ENCODE measurements at places on chromosomes 4 and X.

- no peak for DNase-seq
Measured at GRCh38 chr4:107808572-107808971, 16.2 kb upstream of the SGMS2 start.

DNA sequence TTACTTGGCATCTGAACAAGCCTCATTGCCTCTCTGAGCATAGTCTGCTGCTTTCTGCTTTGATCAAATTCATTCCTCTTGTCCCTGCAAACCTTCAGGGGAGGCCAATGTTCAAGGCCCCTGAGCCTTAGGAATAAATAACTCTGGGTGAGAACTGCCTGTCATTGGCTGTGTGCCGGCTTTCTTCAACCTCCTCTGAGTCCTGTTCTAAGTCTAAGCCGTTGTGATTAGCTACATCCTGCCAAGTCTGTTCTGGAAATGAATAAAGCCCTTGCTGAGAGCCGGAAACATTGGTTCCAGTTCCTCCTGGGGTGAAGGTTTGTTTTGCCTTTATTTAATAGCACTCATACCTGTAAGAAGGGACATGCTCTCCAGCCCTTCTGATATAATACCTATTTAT, 13.8 kb downstream of the RNF4 start:
- peak; percentile 35 for DNase-seq

GRCh38 chr4:78568640-78569305, 17.2 kb downstream of the ANXA3 start:
- no peak for DNase-seq

- DNase-seq = no peak
Measured at GRCh38 chr4:70874268-70875156, 27.7 kb upstream of the MOB1B start.

- no peak for DNase-seq
Measured at GRCh38 chr4:158397781-158398180, 123.9 kb upstream of the RXFP1 start.

DNA sequence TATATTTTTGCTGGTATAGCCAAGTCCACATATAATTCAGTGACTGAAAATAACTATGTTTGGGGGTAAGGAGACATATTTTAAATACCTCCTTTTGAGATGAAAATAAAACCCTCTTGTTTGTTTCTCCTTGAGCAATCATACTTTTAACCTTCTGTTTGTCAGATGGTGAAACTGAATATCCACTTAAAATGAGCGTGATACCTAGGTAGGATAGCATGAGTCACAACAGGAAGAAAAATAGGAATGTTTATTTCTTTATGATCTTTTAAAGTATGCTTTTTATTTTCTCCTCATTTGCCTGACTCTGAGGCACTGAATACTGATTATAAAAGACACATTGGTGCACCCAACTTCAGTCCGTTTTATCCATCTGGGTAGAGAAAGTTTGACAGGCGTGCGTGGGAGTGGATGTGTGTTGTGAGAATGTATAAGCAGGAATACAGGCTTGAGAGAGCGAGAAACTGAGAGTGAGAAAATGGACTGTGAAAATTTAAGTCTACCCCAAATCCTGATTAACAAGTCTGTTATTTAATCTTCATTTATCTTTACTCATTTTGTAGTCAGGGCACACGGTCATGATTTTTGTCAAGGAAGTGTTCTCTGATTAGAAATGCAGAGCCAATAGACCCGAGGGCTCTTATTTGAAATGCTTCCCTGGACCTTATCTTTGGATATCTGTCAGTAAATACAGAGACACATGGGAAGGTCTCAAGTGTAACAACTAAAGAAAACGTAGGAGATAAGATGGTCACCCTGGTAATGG, 62.1 kb upstream of the ANTXR2 start:
- DNase-seq = no peak

- no peak for DNase-seq
Measured at GRCh38 chr4:46441136-46441859, 51.4 kb upstream of the GABRA2 start.

GRCh38 chrX:40663078-40663740, 15.8 kb upstream of the CXorf38 start:
- no peak for DNase-seq

DNA sequence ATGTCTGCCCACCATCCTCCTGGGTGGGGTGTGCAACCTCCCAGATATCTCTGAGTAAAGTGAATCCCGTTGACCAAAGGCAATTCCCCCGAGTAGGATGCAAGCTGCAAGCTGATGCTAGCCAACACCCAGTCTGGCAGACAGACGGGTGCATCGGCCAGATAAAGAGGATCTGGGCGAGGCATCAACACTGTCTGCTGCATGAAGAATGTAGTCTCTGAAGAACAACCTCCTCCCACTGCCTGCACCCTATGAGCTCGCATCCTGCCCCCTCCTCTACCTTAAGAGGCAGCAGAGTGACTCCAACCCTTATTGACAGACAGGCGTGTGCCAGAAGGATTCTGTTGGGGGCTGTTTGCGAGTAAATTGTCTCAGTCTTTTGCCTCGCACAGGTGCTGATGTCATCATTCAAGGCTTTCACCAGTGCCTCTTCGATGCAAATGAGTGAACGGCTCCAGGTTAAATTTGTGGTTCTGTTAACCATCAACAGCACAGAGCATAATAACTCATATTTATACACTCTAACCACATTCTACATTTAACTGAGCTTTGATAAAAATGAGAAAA, 546.9 kb downstream of the BCOR start:
- DNase-seq = peak; percentile 17

DNA sequence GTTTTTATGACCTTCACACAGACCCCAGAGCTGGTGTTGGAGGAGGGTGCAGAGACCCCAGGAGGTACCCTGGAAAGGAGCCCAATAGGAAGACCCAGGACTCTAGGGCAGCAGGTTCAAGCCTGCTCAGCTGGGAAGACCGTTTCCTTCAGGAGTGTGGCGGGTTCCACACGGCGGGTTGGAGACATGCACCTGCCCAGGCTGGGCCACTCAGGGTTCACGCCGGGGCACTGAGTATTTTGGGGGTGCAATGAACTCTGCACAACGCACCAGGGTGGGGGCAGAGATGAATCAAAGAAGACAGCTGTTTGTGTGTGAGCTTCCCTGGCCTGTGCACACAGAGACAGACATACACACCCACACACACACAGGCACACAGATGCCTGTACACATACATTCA, 52.5 kb upstream of the PPP2R3B start:
- DNase-seq = no peak

- DNase-seq = no peak
Measured at GRCh38 chrX:99394456-99394855, 1015.6 kb downstream of the PCDH19 start.

DNA sequence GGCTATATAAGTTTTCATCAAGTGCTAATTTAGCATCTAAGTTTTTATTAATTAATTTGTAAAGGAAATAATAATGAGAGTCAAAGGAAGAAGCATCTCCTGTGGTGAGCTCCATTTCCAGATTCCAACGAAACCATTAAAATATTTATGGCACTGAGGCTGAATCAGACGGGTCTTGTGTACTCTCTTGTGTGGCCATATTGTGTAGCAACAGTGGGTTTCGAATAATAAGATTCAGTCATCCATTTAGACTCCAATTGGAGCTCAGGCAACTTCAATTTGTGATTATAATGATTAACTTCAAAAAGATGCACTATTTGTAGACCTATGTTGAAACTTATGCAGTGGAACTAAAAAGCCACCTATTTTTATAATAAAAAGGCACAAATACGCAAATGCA, 82.4 kb downstream of the SNCA start:
- peak; percentile 39 for DNase-seq

GRCh38 chr4:128850252-128850651, 40.8 kb downstream of the JADE1 start:
- no peak for DNase-seq

- no peak for DNase-seq
Measured at GRCh38 chr4:54074381-54074780, 10.0 kb upstream of the CHIC2 start.

Data from fibroblast of skin of right quadriceps (primary cell).